ENCODE measurements at places on chromosomes 11 and 22.

DNA sequence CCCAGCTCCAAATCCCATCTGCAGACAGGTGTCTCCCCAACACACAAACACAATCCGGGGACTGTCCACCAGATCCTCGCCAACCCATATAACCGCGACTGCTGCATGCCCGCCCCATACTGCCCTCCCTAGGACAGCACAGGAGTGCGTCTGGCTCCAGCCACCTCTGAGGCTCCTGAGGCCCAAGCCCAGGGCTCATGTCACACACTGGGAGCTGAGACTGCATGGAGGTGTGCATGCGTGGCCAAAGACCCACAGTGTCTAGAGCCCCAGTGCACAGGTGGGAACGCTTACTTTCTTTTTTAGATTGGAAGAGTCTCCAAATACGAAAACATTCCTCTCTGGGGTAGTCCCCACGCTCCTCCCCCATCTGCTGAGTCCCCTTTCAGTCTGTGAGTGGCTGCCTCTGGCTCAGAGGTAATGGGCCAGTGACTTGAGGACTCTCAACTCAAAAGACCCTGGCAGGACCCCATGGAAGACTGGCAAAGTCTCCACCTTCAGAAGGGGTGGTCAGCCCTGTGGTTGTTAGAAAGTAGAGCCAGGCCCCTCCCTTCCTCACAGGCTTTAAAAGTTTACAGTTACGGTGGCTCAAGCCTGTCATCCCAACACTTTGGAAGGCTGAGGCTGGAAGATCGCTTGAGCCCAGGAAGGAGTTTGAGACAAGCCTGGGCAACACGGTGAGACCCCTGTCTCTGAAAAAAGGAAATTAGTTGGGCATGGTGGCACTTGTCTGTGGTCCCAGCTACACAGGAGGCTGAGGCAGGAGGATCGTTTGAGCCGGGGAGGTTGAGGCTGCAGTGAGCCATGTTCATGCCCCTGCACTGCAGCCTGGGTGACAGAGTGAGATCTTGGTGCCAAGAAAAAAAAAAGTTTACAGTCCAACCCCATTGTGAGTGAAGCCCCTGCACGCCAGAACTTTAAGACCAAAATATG lies 2.3 kb downstream of the CBX7 start:
- DNase-seq, result no peak

GRCh38 chr11:45238724-45239123 lies 47.4 kb downstream of the SYT13 start:
- no peak for DNase-seq

- no peak for DNase-seq
Measured at GRCh38 chr11:120285256-120285655, 39.8 kb upstream of the TLCD5 start.

DNA sequence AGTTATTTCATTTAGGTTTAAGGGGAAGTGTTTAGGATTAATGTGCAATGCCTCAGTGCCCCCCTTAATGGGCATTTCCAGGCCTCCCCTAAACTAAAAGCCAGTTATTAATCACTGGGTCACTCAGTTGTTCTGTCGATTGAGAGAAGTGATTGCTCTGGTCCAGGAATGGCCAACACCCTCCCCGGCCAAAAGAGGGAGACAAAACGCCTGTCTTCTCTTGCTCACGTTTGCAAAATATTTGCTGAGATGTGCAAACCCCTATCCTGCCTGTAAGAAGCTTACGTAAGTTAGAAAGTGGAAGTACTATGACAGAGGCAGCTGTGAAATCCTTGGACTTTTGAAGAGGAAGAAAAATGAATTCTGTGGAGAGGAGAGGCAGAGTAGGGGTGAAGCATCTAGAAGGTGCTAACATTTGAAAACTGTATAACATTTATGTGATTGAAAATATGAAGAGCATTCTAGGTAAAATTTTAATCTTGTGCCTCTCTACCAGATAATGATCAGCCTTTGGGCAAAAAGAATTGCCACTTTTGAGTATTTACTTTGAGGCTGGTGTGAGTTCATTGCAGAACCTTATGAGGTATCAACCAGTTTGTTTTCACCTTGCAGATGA lies 37.7 kb downstream of the NTM start:
- DNase-seq, result peak; percentile 18

DNA sequence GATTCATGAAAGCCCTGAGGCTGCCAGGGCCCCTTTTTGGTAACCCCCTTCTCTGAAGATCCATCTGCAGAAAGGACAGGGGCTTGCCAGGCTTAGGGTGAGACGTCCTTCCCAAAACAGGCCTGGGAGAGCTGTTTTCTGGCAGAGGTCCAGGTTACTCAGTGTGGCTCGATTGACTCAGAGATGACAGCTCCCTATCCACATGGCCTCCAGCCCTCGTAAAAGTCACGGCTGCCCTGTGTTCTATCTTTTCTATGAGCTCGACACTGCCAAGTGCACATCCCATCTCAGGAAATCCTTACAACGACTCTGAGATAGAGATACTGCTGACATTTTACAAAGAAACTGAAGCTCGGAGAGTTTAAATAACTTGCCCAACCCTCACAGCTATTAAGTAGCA lies 20.4 kb downstream of the ADAMTS8 start:
- DNase-seq, result no peak

GRCh38 chr11:35554491-35555437 lies 29.3 kb upstream of the PAMR1 start:
- DNase-seq, result no peak

DNA sequence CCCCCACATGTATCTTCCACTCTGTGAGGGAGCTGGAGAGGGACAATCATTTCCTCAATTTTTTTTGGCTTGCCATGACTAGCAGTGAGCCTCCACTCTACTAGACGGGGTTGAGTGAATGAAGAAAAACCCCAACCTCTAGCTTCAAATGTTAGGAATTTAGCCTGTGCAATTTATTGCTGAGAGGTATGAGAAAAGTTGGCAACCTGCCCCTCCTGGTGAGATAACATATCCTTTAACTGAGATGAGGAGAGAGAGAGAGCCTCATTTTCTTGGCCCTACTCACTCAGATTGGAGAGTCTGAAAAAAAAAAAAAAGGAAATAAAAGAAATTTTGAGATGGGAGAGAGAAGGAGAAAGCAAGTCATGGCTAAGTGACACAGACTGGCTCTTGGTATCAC lies 218.2 kb upstream of the CARD18 start:
- peak; percentile 27 for DNase-seq

DNA sequence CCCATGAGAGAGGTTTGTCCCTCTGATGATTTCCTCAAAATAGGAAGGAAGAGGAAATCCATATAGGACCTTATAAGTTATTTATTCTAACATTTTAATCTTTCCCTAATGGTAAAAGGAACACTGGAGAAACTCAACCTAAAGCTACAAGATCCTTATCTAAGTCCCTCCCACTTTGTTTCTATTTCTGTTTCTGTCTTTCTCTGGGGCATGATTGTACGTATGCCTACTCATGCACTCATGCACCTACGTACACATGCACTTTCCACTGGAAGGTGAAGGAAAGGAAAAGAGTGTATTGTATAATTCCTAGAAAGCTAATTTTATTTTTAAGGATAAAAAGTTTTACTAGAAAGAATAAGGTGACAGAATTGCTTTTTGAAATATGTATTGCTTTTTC lies 125.0 kb downstream of the RAB38 start:
- no peak for DNase-seq

GRCh38 chr11:65822776-65823528 lies 10.8 kb upstream of the SNX32 start:
- peak; percentile 43 for DNase-seq

GRCh38 chr11:121367001-121367843 lies 74.7 kb downstream of the SC5D start:
- DNase-seq, result peak; percentile 96
